Spleen (tissue), 13 donors: ENCODE measurements at places on chromosomes 6 and 20. TPM values are rescaled to one million over a fixed set of nuclear protein-coding genes. Genes with fewer than 3 reads are reported as not detected.

The SLC17A9 gene
- 33.9 TPM for total RNA-seq

DNA sequence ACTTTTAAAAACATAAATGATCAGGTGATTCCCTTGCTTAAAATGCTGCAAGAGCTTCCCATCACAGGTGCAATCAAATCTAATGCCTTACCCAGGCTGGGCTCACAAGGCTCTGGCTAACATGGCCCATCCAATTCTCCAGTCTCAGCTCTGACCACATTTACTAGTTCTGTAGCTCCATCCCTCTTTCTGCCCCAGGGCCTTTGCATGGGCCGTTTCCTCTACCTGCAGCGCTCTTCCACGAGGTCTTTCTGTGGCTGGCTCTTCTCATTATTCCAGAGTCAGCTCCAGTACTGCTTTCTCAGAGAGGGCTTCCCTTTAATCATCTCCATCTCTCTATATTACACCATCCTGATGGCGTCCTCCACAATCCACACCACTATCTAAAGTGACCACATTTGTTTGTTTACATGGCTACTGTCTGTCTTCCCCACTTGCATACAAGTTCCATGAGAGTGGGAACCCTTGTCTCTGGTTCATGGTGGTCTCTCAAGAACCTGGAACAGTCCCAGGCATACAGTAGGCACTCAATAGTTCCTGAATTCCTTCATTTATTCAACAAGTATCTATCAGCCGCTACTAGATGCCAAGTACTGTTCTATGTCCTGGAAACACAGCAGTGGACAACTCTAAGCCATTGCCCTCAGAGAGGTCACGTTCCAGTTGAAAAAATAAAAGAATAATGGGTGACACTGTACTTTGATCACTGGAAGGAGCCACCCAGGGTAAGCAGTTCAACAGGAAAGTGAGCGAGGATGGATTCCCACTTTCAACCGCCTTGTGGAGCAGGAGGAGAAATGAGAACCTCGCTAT, 12.6 kb downstream of the CYP24A1 start:
- H3K36me3 ChIP-seq = no peaks in the 10 kb centered on the region
- H3K27me3 ChIP-seq = no peaks in the 10 kb centered on the region
- H3K4me3 ChIP-seq = no peak overlapping the region
- H3K27ac ChIP-seq = no peak overlapping the region
- no peak for DNase-seq

The BPI gene
- total RNA-seq = 6.1 TPM

The FAM83D gene
- total RNA-seq = 1.6 TPM

- no peak overlapping the region for H3K27ac ChIP-seq
- no peaks in the 10 kb centered on the region for H3K36me3 ChIP-seq
- no peak overlapping the region for H3K4me3 ChIP-seq
Observed at GRCh38 chr6:128150376-128150775, 249.5 kb upstream of the THEMIS start.

- peaks cover 30% of the 10 kb centered on the region for H3K4me1 ChIP-seq
- H3K27ac ChIP-seq = no peak overlapping the region
- H3K36me3 ChIP-seq = peaks cover 21% of the 10 kb centered on the region
- no peak for DNase-seq
Observed at GRCh38 chr6:33213989-33214335, 5.7 kb downstream of the RING1 start.

- no peak for DNase-seq
- H3K27ac ChIP-seq = no peak overlapping the region
- no peak overlapping the region for H3K4me3 ChIP-seq
- peaks cover 56% of the 10 kb centered on the region for H3K27me3 ChIP-seq
- H3K4me1 ChIP-seq = no peaks in the 10 kb centered on the region
Observed at GRCh38 chr20:38685853-38686473, 38.3 kb upstream of the SLC32A1 start.

The THBS2 gene
- total RNA-seq = 7.2 TPM

The EFCAB8 gene
- total RNA-seq = 1.7 TPM

The SSR1 gene
- total RNA-seq = 74.5 TPM
